ENCODE measurements at places on chromosomes 5 and 9.
A peak's percentile ranks its signal among the peaks of the same experiment; 100 is the strongest.

DNA sequence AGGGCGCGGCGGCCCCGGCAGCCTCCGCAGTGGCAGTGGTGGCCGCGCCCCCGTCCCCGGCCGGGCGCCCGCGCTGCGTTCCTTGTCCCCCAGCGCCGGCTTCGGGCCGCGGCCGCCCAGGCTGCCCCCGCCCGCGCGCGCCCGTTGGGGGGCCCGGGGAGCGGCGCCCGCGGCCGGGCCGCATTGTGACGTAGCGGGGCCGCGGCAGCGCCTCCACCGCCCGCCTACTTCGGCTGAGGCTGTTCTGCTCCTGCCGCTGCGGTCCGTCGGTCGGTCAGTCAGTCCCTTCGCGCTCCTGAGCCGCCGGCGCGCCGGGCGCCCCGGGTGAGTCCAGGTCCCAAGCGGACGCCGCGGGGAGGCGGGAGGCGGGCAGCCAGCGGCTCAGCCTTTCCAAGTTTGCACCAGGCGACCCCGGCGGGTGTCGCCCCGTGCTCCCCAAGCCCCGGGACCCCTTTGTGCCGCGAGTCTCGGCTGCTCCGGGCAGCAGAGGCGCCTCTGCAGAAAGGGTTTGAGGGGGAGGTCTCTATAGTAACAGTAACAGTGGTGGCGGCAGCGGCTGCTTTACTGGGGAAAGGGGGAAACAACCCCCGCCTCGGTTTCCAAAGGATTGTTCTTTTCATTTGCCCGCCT, at the start of gene SNCAIP:
Gene SNCAIP (plus strand): TSS at position 277 of the 630 bp plus-strand sequence. CDS start 78,898 bp downstream, outside the sequence.
- no peak for DNase-seq

DNA sequence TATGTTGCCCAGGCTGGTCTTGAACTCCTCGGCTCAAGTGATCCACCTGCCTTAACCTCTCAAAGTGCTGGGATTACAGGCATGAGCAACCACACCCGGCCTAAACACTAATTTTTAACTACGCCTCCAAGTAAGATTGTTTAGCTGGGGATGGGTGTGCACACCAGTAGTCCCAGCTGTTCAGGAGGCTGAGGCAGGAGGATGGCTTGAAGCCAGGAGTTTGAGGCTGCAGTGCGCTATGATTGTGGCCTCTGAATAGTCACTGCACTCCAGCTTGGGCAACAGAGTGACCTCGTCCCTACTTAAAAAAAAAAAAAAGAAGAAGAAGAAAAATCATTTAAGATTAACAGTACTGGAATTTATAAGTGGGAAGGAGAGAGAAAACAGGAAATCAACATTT, 90.8 kb upstream of the NR5A1 start:
- DNase-seq = no peak

DNA sequence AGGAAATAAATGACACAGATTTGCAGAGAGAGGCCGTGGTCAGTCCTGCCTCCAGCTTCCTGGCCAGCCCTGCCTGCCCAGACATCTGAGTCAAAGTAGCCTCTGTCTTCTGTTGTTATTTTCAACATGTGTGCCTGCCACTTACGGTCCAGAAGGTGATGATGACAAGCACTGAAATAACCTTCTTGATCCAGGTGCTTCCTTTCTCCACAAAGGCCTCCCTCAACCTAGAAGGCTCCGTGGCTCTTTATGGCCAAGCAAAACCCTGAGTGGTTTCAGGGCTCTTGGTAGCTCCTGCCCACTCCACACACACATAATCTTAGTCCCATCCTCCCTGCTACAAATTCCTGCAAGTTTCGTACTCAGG, 34.1 kb upstream of the SLC6A19 start:
- no peak for DNase-seq

DNA sequence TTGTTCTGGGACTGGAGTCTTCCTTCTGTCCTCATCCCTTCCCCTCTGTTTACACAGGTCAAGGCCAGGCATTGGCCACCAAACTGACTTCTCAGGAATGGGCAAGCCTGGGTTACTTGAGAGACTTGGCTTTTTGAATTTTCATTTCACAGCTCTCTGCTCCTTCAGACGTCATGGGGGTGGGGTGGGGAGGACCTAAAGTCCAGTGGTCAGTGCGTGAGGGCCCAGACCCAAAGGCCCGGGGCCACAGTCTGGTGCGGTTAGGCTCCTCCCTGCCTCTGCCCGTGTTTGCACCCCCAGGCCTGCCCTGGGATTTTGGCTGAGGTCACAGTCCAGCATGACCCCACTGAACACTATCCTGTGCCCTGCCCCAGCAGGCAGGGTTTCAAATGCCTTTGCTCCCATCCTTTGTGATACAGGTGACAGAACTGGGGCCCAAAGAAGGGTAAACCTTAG, 4.1 kb upstream of the CXXC5 start:
- no peak for DNase-seq

DNA sequence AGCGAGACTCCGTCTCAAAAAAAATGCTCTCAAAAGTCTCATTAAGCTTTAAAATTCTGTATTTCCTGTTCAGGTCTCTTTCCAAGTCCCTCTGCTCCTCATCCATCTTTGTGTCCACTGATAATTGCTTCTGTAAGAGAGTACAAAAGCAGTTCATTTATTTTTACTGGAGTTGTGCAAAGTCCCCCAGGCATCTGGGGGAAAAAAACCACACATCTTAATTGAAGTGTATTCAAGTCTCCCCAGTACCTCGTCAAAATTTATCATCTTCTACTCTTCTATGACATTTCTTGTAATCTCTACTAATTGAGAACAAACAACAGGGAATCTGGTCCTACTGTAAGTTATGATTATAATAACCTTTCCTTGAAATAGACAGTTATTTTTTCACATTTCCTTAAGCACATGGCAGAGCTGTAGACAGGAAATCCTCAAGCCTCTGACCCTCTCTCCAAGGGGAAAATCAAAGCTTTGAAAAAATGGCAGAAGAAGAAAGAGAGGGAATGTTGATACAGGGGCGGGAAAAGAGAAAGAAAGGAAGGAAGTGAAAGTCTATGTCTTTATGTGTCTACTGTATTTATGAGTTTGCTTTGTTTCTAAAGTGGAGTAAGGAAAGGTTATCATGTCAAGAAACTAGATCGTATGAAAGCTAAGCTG, 51.5 kb downstream of the RAI14 start:
- DNase-seq = no peak

- no peak for DNase-seq
Measured at GRCh38 chr5:126143622-126144021, 279.6 kb upstream of the GRAMD2B start.

DNA sequence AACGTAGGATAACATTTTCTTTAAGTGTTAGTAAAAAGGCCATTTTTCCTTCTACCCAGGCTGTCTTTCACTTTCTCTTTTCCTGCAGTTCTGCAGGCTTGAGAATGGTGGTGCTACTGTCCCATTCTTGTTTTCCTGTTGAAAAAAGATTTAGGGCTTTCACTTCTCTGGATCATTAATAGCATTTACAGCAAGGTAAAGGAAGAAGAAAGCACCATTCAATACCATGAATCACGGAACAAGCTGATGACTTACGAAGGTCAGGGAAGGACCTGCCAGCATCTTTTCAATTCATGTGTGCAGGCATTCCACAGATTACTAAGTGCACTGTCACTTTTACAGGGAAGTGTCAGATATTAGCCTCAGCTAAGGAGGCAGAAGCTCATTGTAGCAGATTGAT, 292.8 kb downstream of the YTHDC2 start:
- DNase-seq = peak; percentile 10

DNA sequence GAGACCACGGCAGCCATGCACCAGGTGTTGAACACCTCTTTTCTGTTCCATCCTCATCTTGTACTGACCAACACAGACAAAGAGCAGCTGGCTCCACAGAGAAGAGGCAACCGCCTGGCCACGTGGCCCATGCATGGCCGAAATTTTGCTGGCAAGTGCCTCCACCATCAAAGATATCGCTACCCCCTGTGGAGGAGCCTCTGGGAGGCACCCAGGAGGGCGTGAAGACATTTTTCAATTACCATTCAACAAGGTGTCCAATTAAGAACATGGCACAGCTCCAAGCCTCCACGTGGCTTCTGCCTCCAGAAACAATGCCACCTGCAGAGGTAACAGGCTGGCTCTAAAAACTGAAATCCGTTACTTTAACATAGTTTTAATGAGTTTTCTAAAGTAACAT, 54.4 kb upstream of the CKS2 start:
- DNase-seq = no peak

- DNase-seq = no peak
Measured at GRCh38 chr5:148998174-148998797, 64.6 kb downstream of the SH3TC2 start.

GRCh38 chr5:139486201-139486600, 3.6 kb upstream of the STING1 start:
- no peak for DNase-seq

Data from stromal cell of bone marrow (primary cell).